ENCODE measurements at places on chromosomes 4 and X.

GRCh38 chrX:101287402-101287801, 3.7 kb downstream of the TAF7L start:
- DNase-seq: peak; percentile 25

GRCh38 chrX:19512961-19513360, 2.3 kb downstream of the MAP3K15 start:
- DNase-seq: no peak

GRCh38 chr4:10203851-10204250, 87.3 kb upstream of the WDR1 start:
- DNase-seq: no peak

GRCh38 chr4:111641813-111642579, 503.3 kb upstream of the FAM241A start:
- peak; percentile 58 for DNase-seq

- DNase-seq: no peak
These were observed 32.1 kb upstream of the VEGFD start for GRCh38 chrX:15416133-15416993.

DNA sequence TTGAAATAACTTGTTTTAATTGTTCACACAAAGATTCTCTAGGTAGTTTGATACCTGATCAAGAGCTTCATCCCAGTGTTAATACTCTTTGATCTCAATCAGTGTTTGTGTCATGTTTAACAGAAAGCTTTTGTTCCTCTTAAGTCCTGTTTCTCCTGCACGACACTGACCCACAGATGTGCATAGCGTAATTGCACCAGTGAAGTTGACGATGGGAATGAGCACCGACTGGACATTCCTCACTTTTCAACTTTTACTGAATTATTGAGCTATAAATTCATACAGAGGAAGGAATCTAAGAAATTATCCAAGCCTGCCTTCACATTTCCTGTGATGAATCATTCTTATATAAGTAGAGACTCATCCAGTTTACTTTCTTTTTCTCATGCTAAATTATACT, 878.7 kb upstream of the TENM3 start:
- DNase-seq: no peak

DNA sequence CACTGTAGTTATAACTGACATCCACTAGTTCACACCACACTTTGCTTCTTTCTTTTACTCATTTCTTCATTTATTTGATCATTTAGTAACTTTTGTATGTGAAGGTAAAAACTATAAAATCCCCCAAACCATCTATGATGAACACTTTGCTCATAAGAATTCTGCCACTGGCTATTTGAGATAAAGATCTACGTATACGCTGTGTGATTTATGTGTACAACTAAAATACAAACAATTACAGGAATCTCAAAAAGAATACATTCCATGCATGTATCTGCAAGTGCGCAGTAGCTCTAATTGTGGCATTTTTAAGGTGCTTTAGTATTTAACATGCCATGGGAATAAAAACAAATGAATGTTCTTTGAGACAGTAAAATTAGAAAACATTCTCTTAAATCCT, 156.9 kb upstream of the NAP1L5 start:
- DNase-seq: no peak

GRCh38 chr4:149141391-149141790, 674.3 kb downstream of the IQCM start:
- no peak for DNase-seq

Measured in NCI-H1436 (cell line).